ENCODE measurements at places on chromosomes 3 and 15.
A peak's percentile ranks its signal among the peaks of the same experiment; 100 is the strongest.

DNA sequence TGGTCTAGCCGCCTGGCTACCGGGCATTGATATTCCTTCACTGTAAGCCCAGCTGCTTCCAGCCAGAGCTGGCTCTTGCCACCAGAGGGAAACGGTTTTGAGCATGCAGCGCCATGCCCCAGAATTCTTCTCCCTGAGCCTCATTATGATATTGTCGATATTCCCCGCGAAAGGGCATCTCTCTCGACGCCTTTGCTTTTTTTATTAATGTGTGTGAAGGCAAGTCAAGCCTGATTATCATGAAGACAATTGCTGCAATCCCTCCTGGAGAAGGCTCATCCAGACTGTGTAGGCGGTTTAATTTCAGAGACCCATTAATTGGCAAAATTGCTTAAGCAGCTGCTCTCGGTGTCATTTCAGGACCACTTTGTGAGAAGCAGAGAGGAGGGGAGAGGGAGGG, 321.2 kb upstream of the TLE3 start:
- no peak for DNase-seq

- no peak for DNase-seq
Observed at GRCh38 chr15:33913459-33913858, 54.8 kb upstream of the CHRM5 start.

DNA sequence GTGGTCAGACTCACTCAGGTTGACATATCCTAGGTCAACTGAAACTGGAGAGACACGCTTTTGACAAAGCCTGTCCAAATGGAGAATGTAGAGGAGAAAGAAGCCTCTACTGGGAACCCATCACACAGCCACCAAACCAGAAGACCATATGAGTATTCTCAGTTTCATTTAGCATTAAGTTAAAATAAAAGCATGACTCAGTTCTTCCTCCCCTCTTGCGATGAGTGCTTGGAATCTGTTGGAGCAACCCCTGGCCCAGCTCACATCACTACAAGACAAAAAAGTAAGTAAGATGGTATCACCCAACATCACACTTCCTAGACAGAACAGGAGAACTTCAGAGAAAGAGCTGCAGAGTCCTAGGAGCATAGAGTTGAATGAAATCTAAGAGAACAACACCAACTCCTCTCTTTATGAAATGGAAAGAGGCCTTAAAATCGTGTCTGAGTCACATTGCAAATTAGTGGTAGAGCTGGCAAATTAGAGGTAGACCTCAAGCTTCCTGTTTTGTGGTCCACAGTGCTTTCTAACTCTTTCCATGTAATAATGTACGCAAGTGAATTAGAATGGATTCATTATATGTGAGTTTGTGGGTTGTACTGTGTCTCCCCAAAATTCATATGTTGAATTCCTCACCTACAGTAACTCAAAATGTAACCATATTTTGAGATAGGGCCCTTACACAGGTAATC, 51.2 kb downstream of the FGF12 start:
- DNase-seq: no peak

GRCh38 chr3:114057011-114057347, 442 bp downstream of the QTRT2 start:
- no peak for DNase-seq

GRCh38 chr15:35724626-35725025, 178.7 kb upstream of the DPH6 start:
- no peak for DNase-seq

- no peak for DNase-seq
Observed at GRCh38 chr3:196528639-196529233, 13.6 kb upstream of the SMCO1 start.

DNA sequence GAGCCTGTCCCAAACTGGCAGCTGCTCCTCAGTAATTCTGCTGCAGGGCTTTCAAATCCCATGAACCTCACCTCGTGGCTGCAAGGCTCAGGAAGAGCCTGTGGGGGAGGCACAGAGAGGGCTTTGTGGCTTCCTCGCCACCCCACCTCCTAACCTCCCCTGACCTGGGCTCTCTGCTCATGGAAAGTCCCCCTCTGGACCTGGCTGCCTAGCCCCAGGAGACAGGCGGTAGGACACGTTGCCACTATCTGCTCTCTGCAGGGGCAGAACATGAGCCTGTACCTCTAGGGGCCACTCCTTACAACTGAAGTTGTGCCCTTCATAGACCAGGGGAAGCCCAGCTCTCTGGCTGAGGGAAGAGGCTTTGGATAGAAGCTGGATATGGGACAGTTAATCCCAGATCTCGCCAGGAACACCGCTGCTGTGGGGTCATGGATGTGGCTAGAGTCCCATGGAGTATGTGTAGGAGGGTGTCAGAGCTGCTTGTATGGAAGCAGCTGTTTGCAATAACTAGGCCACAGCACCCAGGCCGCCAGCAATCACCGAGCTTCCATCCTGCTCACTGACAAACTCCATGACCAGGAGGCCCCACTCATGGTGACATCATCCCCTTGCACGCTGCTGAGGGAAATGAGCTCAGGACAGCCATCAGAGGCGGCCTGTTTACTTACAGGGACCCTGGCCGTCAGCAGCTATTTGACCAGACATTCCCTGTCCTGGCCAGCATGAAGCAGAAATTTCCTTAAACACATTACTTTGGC, 34.0 kb upstream of the CILP start:
- no peak for DNase-seq

DNA sequence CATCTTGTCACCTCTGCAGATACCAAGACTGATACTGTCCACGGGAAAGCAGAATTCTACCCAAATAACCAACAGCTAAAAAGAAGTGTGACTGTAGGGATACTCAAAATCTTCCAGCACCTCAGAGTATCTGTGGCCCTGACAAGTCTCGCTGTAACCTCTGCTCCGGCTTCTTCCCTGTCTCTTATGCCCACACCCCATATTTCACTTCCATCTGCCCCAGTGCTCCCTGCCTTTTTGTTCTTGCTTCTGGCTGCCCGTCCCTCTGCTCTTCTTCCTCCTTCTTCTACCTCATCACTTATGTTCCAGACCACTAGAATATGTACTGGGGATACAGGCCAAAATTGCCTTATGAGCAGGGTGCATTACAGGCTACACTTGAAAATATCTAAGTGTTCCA, 45.4 kb downstream of the CRTAP start:
- no peak for DNase-seq

- DNase-seq: no peak
Observed at GRCh38 chr15:81026836-81027599, 26.3 kb downstream of the TLNRD1 start.

DNA sequence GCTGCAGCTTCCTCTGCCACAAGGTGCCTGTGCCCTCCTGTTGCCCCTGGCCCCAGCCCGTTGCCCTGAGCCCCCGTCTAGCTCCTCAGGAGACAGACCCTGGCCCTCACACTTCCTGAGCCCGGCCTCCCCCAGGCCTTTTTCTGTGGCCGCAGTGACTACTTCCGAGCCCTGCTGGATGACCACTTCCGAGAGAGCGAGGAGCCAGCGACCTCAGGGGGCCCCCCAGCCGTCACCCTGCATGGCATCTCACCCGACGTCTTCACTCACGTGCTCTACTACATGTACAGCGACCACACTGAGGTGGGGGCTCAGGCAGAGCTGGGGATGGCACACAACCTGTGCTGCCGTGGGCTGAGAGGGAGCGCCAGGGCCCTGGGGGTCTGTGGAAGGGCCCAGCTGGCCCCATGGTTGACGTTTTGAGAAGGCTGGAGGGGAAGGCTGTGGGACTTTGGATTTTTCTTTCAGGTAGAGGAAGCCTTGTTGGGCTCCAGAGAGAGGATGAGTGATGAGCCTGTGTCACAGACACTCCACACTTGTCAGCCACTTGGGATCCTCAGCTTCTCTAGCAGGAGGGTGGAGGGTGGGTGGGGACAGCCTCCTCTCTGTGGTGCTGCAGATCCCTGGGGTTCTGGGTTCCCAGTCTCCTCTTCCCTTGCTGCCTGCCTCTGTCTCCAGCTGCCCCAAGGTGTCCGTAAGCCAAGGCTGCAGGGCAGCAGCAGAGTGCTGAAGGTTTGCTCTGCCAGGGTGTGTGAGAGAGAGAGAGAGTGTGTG, 5.0 kb downstream of the ABTB1 start:
- DNase-seq: no peak

DNA sequence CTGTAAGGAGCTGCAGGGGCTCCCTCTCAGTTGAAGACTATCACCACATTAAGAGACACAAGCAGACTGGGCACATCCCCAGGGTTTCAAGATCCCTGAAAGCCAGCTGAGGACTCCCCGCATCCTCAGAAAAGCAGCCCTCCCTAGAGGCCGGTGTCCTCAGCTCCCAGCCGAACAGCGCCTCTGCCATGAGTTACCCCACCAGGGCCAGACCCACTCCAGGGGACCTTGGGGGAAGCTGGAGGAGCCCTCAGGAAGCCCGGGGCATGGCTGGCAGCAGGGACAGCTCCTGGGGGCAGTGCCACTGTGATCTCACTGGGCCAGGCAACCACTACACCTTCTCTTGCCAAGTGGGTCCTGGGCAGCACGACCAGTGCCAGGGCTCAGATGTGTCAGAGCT, 8.1 kb downstream of the KLF15 start:
- no peak for DNase-seq

- peak; percentile 8 for DNase-seq
Observed at GRCh38 chr3:118932822-118933558, 101.7 kb downstream of the IGSF11 start.

- no peak for DNase-seq
Observed at GRCh38 chr15:84398763-84399701, 163.5 kb downstream of the GOLGA6L4 start.

- DNase-seq: no peak
Observed at GRCh38 chr15:88994286-88994685, 81.1 kb upstream of the MFGE8 start.

DNA sequence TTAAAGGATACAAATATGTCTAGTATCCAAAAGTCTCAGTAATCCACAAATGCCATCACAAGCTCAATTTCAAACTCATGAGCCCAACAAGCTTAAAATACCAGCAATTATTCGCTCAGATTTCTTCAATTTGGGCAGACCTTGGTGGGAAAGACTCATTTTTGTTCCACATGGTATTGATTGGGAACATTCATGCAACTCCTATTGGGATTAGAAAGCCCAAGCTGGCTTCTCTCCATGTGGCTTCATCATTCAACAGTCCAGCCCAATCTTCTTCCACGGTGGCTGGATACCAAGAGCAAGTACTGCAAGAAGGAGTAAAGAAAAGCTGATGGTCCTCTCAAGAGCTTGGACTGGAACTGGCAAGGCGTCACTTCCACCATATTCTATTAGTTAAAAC, 66.3 kb downstream of the STRIT1 start:
- no peak for DNase-seq

DNA sequence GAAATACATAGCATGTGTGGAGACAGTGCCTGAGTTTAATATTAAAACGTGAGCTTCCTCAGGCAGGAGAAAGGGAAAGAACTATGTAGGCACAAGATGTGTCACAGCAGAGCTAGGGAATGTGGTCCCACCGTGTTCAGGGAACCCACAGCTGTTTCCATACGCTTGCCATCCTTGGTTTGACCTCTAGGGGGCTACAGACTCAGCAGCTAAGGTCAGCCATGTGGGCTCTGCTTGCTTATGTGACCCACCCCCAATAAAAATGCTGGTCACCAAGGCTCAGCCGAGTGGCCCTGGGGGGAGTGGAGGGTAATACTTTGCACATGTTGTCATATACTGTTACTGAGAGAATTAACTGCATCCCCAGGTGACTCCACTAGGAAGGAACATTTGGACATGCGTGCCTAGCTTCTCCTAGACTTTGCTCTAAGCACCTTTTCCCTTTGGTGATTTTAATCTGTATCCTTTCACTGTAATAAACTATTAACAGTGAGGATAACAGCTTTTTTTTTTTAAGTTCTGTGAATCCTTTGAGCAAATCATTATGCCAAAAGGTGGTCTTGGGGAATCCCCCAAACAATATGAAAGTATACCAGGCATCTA, 3.3 kb downstream of the TUBGCP5 start:
- no peak for DNase-seq

- DNase-seq: no peak
Observed at GRCh38 chr3:179021119-179021903, 50.3 kb downstream of the ZMAT3 start.

- no peak for DNase-seq
Observed at GRCh38 chr3:38266810-38267209, 1.2 kb downstream of the SLC22A13 start.

DNA sequence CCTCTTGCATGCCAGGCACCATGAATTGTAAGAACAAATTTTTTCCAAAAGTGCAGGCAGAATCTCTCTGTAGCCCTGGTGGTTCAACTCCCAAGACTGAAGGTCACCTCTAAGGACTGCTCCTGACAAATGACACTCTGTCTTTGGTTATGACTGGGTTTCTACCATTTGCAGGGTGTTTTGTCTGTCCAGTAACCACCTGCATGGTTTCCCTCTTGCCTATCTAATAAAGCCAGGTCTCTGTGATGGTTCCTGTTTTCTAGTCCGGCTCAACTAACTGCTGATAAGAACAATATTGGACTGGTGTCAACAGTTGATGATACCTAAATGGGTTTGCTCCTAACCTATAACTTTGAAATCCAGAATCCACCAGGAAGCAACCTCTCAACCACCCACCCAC, 43.7 kb downstream of the ATP8B4 start:
- DNase-seq: no peak

GRCh38 chr15:96460106-96460505, 129.6 kb downstream of the NR2F2 start:
- no peak for DNase-seq

DNA sequence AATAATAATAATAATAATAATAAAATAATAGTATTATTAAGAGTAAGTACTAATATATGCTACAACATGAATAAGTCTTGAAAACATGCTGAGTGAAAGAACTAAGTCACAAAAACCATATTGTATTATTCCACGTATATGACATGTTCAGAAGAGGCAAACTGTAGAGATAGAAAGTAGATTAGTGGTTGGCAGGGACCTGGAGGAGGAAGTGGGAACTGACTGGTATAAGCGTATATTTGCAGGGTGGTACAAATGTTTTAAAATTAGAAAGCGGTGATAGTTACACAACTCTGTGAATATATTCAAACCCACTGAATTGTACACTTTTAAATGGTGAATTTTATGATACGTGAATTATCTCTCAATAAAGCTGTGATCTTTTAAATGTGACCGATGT, 32.8 kb downstream of the LRRK1 start:
- no peak for DNase-seq

Measured in astrocyte of the cerebellum (primary cell).